Peyer's patch (tissue), 4 donors: ENCODE measurements at places on chromosomes 1 and 21. TPM values are rescaled to one million over a fixed set of nuclear protein-coding genes. Genes with fewer than 3 reads are reported as not detected.

Gene RPTN
- not detected for total RNA-seq

Gene DPT
- total RNA-seq = 25.9 TPM

Gene ITLN2
- 37.0 TPM for total RNA-seq

Gene SHISA4
- total RNA-seq = 2.9 TPM

Gene KCNA2
- 0.40 TPM for total RNA-seq
